ENCODE measurements at places on chromosomes 7 and 10.

DNA sequence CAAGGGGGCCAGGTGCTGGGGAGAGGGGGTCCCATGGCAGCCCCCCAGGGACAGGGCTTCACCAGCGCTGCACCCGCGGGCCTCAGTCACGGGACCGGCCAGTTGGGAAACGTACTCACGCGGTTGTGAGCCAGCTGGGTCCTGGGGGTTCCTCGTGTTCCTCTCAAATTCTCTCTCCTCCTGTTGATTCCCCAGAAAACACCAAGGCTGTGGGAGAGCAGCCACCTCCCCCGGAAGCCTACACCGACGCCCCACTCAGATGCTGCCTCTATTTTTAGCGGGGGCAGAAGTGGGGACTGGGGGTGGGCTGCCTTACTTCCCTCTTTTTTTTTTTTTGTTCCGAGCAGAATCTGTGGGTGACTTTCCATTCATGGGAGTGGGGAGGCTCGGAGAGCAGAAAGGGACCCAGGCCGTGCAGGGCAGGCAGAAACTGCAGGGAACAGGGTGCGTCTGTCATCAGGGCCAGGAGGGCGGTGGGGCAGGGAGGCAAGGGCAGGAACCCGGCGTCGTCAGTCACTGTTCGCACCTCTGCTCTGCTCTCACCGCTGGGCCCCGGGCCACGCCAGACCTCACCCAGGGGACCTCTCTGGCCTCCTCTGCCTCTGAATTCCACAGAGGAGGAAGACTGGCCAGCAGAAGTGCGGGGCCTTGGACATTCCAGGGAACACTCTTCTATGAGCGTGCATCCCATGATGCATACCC, 63.1 kb downstream of the CARD11 start:
- no peak for DNase-seq

DNA sequence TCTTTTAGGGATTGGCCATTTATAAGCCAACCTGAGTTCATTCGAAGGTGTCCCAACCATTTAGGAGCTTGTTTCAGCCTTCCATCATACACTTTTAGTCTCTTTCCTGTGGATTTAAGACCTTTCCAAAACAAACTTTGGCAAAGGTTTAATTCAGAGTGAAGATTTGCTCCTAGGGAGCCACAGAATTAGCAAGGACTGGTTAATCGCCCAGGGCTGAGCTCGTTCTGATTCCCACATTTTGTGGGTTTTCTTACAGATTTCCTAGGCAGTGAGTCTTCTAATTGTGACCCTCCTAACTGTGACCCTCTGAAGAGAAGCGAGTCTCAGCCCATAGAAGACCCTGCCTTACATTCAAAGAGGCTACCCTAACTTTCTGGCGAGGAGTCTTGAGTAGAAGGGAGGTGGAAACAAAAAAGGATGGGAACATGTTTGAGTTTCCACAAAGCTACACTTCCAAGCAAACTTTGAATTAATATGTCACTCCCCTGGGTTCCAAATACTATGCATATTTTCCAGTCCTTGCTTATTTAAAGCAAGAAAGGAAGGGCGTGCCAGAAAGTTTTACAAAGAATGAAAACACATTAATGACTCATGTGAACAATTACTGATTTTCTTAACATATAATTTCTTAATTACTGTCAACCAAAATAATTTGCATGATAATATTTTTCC, 118.3 kb downstream of the ARID5B start:
- DNase-seq: no peak

DNA sequence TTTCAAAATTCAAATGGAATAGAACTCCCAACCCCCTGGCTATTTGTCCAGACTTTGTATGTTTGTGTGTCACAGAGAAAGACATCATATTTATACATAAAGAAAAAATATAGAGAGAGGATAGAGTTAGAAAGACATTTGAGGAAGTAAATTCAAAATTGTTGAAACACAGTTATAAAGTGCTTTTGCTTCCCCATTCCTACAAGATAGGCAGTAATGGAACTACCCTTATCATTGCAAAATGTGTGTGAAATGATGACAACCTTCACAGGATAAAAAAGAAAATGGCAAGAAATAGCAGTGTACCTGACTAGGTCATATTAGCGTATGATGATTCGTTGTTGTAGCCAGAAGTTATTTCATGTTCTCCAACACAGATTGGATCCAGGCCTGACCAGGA, 63.1 kb downstream of the FZD1 start:
- no peak for DNase-seq

- DNase-seq: no peak
Observed at GRCh38 chr10:68135362-68135761, 26.1 kb downstream of the MYPN start.
